ENCODE measurements at places on chromosomes 11 and 22. TPM values are rescaled to one million over a fixed set of nuclear protein-coding genes. Genes with fewer than 3 reads are reported as not detected.

GRCh38 chr22:46001046-46001425, 24.1 kb upstream of the WNT7B start:
- no peak for DNase-seq

DNA sequence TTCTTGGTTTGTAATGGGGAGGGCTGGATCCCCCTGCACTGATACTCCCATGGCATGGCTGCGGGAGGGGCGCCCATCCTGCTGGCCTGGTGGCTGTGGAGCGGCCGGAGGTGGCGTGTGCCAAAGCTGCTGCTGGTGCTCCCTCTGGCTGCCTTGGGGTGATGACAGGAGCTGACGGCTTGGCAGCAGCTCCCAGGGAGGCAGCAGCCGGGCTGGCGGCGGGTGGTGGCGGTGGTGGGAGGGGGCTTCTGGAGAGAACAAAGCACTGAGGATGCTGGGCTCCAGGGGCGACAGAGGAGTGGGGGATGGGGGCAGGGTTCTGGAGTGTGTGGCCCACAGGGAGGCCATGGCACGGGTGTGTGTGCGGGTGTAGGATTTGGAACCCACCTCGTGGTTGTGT, 11.4 kb upstream of the MPPED1 start:
- DNase-seq, result no peak

- DNase-seq, result no peak
Measured at GRCh38 chr11:72653649-72654048, 20.6 kb downstream of the PDE2A start.

DNA sequence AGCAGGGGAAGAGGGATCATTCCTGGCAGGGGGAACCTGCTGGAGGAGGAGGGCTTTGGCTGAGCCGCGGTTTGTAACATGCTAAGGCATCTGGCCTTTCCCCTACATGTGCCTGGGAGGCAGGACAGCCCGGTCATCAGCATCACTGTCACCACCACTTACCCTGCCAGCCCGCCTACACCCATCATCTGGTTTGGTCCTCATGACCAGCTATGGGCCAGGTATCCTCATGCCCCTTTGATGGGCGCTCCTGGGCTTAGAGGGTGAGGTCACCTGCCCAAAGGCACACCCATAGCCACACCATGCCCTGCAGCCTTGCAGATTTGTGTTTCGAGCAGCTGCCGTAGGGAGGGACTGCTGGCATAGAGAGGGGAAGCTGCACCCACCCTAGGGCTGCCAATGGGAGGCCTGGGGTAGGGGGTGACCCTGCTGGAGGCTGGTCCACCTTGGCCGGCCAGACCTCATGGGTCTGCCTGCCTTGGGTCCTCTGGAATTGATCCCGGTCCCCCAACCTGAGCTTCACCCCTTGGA, 2.6 kb downstream of the MRGPRF start:
- DNase-seq, result no peak

- DNase-seq, result no peak
Measured at GRCh38 chr11:97460091-97460490, 1070.3 kb downstream of the JRKL start.

DNA sequence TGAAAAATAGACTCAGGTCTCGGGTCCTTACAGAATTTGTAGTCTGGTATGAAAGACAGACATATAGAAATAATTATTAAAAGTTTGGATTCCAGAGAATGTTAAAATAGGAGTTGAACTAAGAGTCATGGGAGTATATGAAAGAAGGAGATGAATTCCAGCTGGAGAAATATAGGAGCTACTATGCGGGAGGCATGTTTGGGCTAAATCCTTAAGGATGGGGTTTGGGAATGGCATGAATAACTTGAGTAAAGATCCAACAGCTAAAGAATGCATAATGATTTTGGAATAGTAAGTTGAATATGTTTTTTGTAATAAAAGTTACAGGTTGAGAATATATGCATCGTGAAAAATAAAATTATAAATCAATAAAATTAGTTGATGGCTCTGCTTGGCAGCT, 129.4 kb upstream of the SLC5A12 start:
- no peak for DNase-seq

GRCh38 chr11:48167380-48167779, 49.2 kb upstream of the OR4B1 start:
- DNase-seq, result no peak

DNA sequence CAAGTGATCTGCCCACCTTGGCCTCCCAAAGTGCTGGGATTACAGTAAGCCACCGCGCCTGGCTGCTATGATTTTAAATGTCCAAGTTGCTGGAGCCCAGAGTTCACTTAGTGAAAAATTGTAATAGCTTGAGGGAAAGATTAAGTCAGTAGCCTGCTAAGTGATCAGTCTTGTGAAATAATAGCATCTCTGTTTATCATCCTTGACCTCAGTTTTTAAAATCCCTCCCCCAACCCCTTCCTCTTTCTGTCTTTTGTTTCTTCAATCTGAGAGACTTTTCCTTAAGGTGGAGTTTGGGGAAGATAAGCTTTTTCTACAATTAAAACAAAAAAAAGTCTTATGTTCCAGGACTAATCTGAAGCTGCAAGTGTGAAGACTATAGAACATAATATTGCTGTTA, 6.4 kb downstream of the HIPK3 start:
- DNase-seq, result no peak

GRCh38 chr11:10655943-10656576, 37.5 kb downstream of the IRAG1 start:
- no peak for DNase-seq

- DNase-seq, result no peak
Measured at GRCh38 chr11:57031556-57031955, 42.8 kb downstream of the OR5AK2 start.

DNA sequence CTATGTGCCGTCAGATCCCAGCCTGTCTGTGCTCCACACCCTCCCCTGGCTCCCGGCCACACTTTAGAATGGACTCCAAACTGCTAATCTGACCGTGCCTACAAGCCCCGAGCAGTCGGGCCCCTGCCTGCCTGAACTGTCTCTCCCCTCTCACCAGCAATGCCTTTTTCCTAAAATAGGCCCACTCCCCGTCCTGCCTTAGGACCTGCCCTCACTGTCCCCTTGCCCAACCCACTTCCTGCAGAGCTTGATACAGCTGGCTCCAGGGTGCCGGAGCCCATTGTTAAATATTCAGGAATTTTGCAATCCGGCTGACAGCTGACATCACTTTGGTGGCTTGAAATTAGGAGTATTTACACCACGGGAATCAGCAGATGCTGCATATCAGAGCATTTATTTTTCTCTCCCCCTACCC, 21.4 kb downstream of the MN1 start:
- DNase-seq, result no peak

DNA sequence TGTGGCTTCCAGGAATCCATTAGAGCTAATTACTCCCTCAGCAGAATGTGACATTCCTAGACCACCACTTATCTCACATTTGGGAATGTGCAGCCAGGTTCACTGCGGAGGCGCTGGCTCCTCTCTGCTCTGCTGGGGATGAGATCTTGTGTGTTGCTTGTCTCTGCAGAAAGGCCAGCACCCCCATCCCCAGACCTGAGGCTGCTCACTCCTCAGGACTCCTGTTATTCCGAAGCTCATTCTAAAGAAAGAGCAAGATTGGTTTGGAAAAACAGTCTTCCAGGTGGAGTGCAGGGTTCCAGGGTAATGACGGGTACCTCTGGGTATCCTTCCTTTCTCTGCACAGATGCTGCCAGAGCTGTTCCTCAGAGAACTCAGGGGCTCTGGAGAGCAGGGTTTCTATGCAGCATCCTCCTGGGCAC, 20.8 kb downstream of the RSPH14 start:
- no peak for DNase-seq

- no peak for DNase-seq
Measured at GRCh38 chr11:73229321-73229895, 11.3 kb downstream of the P2RY2 start.

DNA sequence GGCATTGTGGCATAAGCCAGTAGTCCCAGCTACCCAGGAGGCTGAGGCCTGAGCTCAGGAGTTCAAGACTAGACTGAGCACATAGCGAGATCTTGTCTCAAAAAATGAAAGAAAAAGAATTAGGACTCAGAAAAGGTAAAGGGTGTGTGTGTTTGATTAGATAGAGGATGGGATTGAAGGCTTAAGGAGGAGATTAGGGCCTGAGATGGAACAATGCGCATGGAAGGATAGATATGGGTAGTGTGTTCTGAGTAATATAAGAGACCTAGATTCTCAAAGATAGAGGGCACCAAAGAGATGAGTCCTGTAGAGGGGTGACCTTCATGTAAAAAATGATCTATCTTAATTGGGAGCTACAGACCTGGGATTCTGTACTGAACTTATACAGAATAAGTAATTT, 17.3 kb upstream of the RAB30 start:
- no peak for DNase-seq

DNA sequence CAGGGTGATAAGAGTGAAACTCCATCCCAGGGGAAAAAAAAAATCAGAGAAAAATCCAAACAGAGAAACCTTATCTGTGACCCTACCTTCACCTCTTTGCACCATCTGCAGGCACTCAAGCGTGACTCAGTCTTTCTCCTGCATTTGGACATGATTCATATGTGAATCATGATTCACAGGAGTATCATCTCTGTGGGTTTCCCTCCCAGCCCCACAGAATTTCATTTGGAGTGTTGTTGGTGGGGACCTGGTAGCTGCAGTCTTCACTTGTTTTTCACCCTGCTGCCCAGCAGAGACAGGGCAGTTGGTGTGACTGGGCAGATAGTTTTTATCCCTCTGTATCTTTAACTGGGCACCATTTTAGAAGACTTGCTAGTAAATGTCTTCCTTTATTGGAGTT, 75.7 kb downstream of the DEPDC5 start:
- no peak for DNase-seq

SLC6A5 gene
- not detected for polyA plus RNA-seq

SEC14L6 gene
- polyA plus RNA-seq, result 6.2 TPM

HTATIP2 gene
- 6.3 TPM for polyA plus RNA-seq

PRG3 gene
- polyA plus RNA-seq, result 0.19 TPM

KBTBD4 gene
- 23.9 TPM for polyA plus RNA-seq

ENTHD1 gene
- polyA plus RNA-seq, result not detected

Measured in left renal pelvis (tissue), 4 donors.